Bronchial epithelial cell (primary cell): ENCODE measurements at places on chromosomes 6 and 20. TPM values are rescaled to one million over a fixed set of nuclear protein-coding genes. Genes with fewer than 3 reads are reported as not detected.
A peak's percentile ranks its signal among the peaks of the same experiment; 100 is the strongest.

GRCh38 chr6:111228094-111228493 is 140.8 kb downstream of the SLC16A10 start:
- peak; percentile 77 for DNase-seq

- DNase-seq: no peak
Measured at GRCh38 chr6:22466665-22467245, 102.6 kb upstream of the HDGFL1 start.

- no peak for DNase-seq
Measured at GRCh38 chr6:48714699-48715098, 603.7 kb upstream of the PTCHD4 start.

The GLP1R gene
- not detected in 2 replicates for total RNA-seq

The C2 gene
- 0.26 and 0.53 TPM in 2 replicates for total RNA-seq
